AG09319 (cell line): ENCODE measurements at places on chromosomes 16 and 17.

DNA sequence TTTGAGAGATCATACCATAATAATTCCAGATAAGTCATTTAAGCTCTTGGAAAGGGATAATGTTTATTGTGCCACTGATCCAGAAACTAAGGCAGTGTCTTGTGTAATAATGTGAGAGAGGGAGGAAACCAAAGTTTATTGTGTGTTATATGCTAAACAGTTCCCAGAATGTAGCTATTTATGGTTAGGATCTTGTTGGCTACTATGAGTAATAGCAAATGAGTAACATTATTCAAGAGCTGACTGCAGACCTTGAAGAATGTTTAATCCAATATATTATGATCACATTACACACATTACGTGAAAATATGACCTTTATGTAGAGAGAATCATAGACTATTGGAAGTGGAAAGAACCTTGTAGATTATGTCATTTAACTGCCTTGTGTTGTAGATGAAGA lies 139.5 kb downstream of the BCAS3 start:
- peak; percentile 90 for DNase-seq

- DNase-seq, result no peak
Observed at GRCh38 chr16:35194681-35195080, 1735.3 kb downstream of the TP53TG3F start.

DNA sequence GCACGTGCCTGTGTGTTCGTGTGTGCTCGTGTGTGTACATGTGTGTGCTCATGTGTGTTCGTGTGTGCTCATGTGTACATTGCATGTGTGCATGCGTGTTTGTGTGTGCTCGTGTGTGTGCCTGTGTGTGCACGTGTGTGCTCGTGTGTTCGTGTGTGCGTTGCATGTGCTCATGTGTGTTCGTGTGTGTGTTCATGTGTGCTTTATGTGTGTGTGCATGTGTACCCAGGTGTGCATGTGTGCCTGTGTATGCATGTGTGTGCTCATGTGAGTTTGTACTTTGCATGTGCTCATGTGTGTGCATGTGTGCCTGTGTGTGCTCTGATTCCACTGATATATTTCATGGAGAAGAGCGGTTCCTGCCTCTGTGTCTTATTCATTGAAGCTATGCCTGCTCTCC lies 265.5 kb downstream of the FOXL1 start:
- DNase-seq, result no peak

- no peak for DNase-seq
Observed at GRCh38 chr16:13839577-13839976, 80.4 kb upstream of the ERCC4 start.

- DNase-seq, result no peak
Observed at GRCh38 chr16:1531638-1531910, 1.9 kb upstream of the TMEM204 start.

- DNase-seq, result no peak
Observed at GRCh38 chr16:53071748-53072301, 17.0 kb downstream of the CHD9 start.

DNA sequence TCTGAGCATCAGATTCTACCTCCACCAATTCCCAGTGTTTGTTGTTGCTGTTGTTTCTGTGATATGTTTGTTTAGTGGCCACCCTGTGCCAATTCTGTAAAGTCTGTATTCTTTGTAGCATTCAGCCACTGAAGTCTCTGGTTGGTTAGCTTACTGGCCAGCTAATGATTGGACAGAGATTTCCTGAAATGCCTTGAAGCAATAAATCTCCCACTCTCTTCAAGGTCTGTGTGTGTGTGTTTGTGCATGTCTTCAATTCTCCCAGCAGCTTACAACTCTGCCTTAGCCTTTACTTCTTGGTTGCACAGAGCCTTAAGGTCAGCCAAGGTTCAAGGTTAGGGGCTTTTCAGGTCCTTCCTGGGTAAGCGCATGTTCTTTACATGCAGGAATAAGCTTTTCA lies 38.2 kb downstream of the PRPSAP2 start:
- DNase-seq, result no peak

DNA sequence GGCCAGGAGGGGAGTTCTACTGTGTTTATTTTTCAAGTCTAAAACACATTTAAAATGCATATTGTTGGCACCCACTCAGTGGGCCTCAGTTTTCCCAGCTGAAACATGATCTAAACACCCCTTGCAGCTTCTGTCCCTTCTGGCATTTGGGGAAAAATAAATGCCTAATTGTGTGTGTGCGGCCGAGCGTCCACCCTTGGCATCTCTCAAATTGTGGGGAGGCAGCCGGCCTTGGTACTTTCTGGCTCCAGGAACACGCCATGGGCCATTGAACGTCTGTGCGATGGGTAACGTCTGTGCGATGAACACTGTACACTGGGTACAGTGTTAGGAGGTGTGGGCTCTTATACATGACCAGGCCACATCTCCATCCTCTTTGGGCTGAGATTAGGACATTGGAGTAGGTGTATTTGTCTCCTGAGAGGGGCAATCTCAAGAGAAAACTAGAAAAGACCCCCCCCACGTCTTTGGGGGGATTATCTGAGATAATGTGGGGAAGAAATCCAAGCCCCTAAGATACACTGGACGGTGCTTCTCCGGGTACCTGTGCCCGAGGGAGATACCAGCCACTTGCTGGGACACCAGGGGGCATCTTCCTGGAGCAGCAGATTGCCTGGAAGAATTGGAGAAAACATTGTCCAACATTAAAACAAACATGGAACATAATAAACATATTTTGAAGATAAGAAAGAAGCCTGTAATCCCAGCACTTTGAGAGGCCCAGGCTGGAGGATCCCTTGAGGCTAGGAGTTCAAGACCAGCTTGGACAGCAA lies 54.9 kb downstream of the RAB11FIP4 start:
- DNase-seq, result no peak

GRCh38 chr16:81997738-81998137 lies 13.5 kb downstream of the SDR42E1 start:
- DNase-seq, result peak; percentile 72

DNA sequence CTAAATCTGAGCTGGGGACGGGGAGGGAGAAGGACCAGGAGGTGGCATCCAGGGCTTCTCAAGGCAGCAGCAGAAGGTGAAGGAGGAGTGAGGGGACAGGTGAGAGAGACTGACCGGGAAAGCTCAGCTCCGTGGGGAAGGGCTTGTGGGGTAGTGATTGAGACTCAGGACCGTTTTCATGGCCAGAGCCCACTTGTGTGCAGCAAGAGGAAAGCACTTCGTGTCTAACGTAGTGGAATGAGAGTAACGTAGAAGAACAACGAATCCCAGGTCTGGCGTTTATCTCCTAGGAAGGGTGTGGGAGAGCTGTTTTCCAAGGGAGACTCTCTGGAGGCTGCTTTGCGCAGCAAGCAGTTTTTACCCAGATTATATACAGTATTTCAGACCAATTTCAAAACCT lies 1.3 kb upstream of the CDH3 start:
- no peak for DNase-seq
